RPMI7951 (cell line): ENCODE measurements at places on chromosomes 4 and X. TPM values are rescaled to one million over a fixed set of nuclear protein-coding genes. Genes with fewer than 3 reads are reported as not detected.

CHRDL1 gene
- total RNA-seq = 35.4 and 35.6 TPM in 2 replicates

DNA sequence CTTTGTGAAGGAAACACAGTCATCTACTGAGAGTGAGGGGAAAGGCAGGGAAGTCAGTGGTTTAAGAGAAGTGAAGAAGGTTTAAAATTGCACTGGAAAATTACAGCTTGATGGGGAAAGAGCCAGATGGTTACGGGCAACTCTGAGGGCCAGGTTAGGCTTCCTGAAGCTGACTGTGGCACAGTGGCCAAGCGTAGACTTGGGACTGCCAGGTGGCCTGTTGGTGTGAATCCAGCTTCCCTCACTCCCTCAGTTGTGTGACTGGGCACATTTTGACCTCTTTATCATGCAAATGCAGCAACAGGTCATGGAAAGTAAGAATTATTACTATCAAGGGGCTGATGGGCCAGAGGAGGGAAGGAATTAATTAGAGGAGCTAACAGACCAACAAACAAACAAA is 390.1 kb downstream of the UNC5C start:
- DNase-seq = no peak

DNA sequence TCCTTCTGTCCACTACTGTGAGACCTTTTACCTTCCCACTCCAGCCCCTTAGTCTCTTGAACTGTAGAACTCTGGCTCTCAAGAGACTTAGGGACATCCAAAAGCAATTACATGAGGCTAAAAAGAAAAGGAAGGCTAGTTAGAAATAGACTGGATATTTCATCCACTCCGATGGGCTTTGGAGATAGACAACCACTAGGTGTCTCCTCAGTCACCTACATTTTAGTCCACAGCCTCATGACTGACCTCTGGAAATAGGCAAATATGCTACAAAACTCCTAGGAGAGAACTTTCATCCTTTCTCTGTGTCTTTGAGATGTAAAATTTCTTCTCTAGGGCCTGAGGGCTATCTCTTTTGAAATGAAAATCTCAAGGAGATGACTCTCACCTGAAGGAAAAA is 45.1 kb upstream of the LAMP2 start:
- peak; percentile 22 for DNase-seq

DNA sequence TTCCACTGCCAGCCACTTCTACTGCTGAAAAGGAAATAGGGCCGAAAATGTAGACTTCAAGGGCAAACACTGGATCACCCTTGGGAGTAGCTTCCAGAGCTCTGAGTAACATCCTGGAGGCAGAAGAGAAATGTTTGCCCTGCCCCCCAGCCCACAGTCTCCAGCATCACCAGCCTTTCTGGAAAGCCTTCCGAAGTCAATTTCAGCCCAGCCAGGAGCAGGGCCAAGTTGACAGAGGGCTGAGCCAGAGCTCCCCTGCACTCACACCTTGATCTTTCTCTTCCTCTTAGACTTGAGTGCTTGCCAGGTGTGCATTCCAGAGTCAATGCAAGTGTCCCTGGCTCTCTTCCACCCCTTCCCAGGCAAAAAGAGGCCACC is 35.2 kb downstream of the SLC25A5 start:
- DNase-seq = peak; percentile 62

DNA sequence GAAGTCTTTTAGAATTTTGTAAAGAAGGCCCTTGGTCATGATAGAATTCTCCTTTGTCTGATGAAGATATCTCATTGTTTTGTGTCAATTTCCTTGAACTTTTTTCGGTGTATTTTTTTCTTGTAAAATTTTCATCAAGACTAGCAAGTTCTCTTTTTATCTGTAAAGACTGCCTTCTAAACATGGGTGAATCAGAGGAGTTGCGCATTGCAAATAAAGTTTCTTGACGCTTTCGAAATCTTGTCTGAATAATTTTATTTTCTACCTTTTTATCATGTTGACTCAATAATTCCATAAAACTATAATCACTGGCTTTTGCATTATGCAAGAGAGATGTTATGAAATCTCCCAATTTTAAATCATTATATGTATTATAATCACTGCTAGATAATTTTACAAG is 66.2 kb downstream of the NCAPG start:
- DNase-seq = no peak

DNA sequence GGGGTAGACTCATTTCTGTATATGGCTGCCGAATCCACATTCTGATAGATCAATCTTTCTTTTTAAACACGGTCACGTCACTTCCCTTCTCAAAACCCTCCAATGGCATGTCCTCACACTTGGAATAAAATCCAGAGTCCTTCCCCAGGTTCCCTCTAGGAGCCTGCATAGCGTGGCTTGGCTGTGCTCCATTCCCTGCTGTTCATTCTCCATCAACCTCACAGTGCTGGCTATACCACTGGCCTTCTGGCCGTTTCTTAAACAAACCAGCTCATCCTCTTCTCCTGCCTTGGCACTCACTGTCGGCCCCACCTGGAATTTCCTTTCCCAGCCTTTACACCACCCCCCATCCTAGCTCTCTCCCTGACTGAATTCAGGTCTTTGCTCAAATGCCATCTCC is 77.1 kb downstream of the RBM47 start:
- DNase-seq = peak; percentile 42

MYOZ2 gene
- 0.29 and 0.48 TPM in 2 replicates for total RNA-seq

- no peak for DNase-seq
These were observed 127.1 kb upstream of the SLC4A4 start for GRCh38 chr4:71211748-71212147.

DNA sequence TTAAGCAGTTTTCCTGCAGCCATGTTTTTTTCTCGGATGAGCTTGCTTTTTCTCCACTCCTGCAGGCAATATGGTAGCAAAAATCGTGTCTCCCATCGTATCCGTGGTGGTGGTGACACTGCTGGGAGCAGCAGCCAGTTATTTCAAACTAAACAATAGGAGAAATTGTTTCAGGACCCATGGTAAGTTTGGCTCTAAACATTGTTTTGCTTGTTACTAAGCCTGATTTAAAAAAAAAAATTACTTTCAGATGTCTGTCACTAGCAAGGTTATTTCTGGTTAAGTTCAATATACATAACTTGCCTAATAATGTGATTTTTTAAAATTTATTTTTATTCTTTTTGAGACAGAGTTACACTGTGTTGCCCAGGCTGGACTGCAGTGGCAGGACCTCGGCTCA is 17.5 kb upstream of the GYG2 start:
- no peak for DNase-seq

DNA sequence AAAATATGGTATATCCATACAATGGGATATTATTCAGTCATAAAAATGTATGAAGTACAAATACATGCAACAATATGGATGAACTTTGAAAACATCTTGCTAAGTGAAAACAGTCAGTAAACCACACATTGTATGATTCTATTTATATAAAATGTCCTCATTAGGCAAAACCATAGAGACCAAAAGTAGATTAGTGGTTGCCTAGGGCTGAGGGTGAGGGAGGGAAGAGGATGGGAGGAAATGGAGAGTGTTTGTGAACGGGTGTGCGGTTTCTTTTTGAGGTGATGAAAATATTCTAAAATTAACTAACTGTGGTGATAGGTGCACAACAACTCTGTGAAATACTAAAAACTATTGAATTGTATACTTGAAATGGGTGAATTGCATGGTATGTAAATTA is 29.6 kb downstream of the TEX11 start:
- no peak for DNase-seq

DNA sequence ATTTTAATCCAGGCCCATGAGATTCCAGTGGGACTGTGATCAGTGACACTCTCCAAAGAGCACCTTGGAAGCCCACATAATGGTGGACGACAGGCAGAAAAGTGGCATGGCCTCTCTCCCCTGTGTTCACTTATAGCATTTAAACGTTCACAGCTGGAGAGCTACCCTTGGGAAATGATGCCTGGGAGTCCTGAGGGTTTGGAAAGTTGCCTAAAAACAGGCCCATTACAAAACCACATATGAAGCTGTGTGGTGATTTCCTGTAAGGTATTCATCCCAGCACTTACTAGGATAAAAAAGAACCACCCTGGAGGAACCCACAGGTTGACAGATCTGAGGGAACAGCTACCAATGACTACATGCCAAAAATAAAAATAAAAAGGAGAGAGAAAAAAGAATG is 193.2 kb downstream of the RASL11B start:
- peak; percentile 91 for DNase-seq

GRCh38 chrX:154452823-154453222 is 5.3 kb upstream of the PLXNA3 start:
- no peak for DNase-seq

DNA sequence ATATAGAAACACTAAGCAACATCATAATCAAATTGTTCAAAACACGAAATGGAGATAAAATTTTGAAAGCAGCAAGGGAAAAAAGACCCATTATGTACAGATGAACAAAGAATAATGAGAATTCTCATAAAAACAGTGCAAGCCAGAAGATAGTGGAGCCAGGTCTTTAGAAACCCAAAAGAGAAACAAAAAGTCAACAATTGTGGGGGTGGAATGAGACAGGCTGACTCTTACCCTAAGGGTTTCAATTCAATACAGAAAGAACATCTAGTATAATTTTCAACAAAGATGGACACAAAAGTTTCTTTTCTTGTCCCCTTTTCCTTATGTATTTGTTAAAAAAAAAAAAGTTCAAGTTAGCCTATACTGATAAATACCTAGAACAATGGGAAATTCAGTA is 34.0 kb upstream of the MAGEB2 start:
- no peak for DNase-seq

GRCh38 chrX:101208152-101208905 is 11.3 kb upstream of the DRP2 start:
- DNase-seq = no peak

DNA sequence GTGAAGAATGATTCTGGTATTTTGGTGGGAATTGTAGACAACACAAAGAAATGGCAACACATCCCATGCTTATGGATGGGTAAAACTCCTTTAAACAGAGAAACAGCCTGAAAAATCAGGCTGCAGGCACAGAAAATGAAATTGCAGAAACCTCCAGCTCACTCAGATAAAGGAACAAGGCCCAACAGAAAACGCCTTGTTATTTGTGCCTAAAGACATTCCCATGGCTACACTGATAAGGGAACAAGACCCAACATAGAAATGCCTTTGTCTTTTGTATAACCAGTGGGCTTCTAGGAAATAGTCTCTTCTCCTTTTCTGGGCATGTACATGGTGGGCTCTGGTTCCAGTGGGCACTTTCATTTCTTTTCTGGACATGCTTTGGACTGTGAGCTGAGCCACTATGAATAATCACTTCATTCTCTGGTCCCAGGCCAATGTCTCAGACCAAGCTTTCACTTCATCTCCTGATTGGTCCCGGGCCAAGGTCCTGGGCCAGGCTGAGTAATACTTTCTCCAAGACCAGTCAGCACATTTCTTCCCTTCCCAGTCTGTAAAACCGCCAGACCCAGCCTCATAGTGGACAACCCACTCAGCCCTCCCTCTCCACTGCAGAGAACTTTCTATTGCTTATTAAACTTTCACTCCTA is 160.5 kb downstream of the TBX22 start:
- peak; percentile 26 for DNase-seq

DNA sequence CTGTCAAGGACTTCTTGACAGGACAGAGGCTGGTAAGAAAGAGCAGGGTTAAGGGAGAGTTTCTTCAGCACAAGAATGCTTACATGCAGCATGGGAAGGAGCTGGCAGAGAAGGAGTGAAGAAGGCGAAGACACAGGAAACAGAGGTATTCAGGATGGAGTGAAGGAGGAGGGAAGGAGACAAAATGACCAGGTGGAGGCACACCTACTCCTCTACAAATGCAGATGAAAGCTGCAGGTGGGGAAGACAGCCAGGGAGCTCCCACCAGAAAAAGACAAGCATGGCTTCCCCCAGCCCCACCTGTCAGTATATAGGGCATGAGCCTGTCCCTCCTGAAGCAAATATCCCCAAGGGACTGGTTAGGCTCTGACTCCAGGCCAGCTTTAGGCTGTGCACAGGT is 29.6 kb upstream of the NKRF start:
- no peak for DNase-seq

DNA sequence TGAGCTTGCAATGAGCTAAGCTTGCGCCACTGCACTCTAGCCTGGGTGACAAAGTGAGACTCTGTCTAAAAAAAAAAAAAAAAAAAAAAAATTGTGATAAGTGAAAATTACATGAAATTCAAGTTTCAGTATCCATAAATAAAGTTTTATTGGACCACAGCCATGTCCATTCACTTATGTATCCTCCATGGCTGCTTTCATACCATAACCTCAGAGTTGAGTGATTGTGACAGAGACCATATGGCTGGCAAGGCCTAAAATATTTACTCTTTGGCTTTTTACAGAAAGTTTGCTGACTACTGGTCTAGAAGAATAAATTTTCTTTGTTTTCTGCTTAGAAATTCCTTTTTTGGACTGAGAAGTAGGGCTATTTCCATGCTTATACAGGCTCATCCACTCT is 11.8 kb upstream of the SHISA3 start:
- DNase-seq = no peak

GRCh38 chrX:38859602-38860001 is 58.3 kb downstream of the MID1IP1 start:
- peak; percentile 50 for DNase-seq

- no peak for DNase-seq
These were observed 9.8 kb downstream of the AKAP17A start for GRCh38 chrX:1601051-1601767.

GRCh38 chr4:11746734-11747133 is 318.0 kb upstream of the HS3ST1 start:
- no peak for DNase-seq

MGARP gene
- 0.68 and 1.2 TPM in 2 replicates for total RNA-seq

FAM156B gene
- total RNA-seq = 26.6 and 28.0 TPM in 2 replicates

DNA sequence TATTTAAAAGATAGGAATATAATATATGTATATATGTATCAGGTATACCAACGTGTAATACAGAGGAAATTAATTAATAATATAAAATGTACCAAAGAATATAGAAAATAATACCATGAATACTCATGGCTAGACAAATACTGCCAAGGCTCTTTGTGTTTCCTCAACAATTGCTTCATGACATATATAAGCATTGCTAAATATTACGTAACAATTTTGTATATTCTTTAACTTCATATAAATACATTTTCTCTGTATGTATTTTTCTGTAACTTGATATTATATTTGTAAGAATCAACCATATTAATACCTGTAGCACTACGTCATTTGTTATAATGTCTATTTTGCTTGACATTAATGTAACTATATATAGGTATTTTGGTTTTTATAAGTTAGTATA is 104.0 kb downstream of the CEP44 start:
- no peak for DNase-seq

GRCh38 chr4:17094159-17094875 is 195.9 kb upstream of the LDB2 start:
- DNase-seq = no peak

GRCh38 chr4:1779588-1780382 is 13.3 kb upstream of the FGFR3 start:
- no peak for DNase-seq

DNA sequence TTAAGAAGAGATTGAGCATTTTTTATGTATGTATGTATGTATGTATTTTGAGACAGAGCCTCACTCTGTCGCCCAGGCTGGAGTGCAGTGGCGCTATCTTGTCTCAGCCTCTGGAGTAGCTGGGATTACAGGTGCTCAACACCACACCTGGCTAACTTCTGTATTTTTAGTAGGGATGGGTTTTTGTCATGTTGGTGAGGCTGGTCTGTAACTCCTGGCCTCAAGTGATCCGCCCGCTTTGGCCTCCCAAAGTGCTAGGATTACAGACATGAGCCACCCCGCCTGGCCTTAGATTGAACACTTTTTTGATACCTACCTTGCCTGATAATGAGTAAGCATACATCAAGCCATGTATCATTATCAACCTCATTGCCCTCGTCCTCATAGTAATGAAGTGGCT is 2.7 kb downstream of the N4BP2 start:
- DNase-seq = no peak

GRCh38 chr4:36208893-36209473 is 35.3 kb downstream of the ARAP2 start:
- no peak for DNase-seq

GRCh38 chr4:130092187-130093015 is 996.4 kb downstream of the C4orf33 start:
- peak; percentile 16 for DNase-seq
